Upper lobe of left lung (tissue), 6 donors: ENCODE measurements at places on chromosomes 7 and 10. TPM values are rescaled to one million over a fixed set of nuclear protein-coding genes. Genes with fewer than 3 reads are reported as not detected.

GRCh38 chr10:1716839-1717238, 20.5 kb downstream of the ADARB2 start:
- no peaks in the 10 kb centered on the region for H3K27me3 ChIP-seq
- H3K4me1 ChIP-seq: no peaks in the 10 kb centered on the region
- no peak overlapping the region for H3K4me3 ChIP-seq

DNA sequence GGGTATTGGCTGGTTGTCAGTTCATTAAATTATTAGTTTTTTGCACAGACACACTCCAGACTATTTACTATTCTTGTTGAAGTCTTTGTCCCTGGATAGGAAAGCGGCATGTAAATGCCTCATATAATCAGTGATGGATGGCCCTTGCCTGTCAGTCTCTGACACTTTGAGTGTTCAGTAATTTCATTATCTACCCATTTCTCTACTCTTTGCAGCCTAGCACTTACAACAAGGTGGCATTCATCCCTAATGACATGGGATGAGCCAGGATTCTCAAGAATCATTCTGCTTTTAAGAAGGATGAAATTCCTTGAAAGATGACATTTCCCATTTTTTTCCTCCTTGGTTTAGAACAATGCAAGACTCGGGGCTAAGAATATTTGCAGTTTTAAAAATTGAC, 155.7 kb downstream of the SORCS3 start:
- no peak overlapping the region for H3K27ac ChIP-seq
- H3K27me3 ChIP-seq: no peaks in the 10 kb centered on the region
- H3K36me3 ChIP-seq: no peaks in the 10 kb centered on the region
- no peak for DNase-seq
- no peaks in the 10 kb centered on the region for H3K4me1 ChIP-seq
- no peak overlapping the region for H3K4me3 ChIP-seq

GRCh38 chr7:73734619-73735527, 3.7 kb downstream of the ABHD11 start:
- DNase-seq: no peak
- H3K4me3 ChIP-seq: no peak overlapping the region
- no peaks in the 10 kb centered on the region for H3K27me3 ChIP-seq

DNA sequence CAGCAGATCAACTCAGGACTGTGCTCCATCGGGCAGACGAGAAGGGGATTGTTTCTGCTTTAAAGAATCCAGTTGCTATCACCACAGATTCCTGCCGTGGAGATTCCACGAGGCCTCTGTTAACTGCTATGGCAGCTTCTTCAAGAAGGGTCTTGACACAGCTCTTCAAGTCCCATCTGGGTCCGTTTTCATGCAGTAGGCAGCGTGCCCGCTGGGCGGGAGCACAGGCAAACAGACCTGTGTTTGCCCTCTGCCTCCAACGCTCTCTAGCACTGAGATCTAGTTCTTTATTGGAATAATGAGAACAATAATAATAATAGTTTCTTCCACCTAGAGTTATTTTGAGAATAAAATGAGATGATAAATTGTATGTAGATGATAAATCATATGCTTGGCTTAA, 127.2 kb upstream of the SP8 start:
- DNase-seq: peak; percentile 14
- H3K36me3 ChIP-seq: no peaks in the 10 kb centered on the region
- H3K27ac ChIP-seq: no peak overlapping the region
- no peaks in the 10 kb centered on the region for H3K4me1 ChIP-seq
- no peak overlapping the region for H3K4me3 ChIP-seq
- H3K27me3 ChIP-seq: no peaks in the 10 kb centered on the region

GRCh38 chr10:5918763-5919162, 28.7 kb downstream of the FBH1 start:
- no peaks in the 10 kb centered on the region for H3K27me3 ChIP-seq
- no peak overlapping the region for H3K4me3 ChIP-seq
- peaks cover 82% of the 10 kb centered on the region for H3K36me3 ChIP-seq
- no peaks in the 10 kb centered on the region for H3K4me1 ChIP-seq
- DNase-seq: no peak
- no peak overlapping the region for H3K27ac ChIP-seq

TUBB8 gene
- not detected for total RNA-seq

CPA1 gene
- not detected for total RNA-seq
